CD4-positive, alpha-beta T cell treated with Interleukin-1 beta for 1 hour (primary cell): ENCODE measurements at places on chromosomes 6 and 20.

GRCh38 chr20:61387204-61387953 is 135.3 kb downstream of the CDH4 start:
- no peak for DNase-seq

GRCh38 chr20:2606507-2607006 is 45.9 kb upstream of the NOP56 start:
- DNase-seq = no peak

GRCh38 chr6:115783402-115784061 is 277.2 kb downstream of the FRK start:
- no peak for DNase-seq

- no peak for DNase-seq
Observed at GRCh38 chr6:33571637-33572316, 8.3 kb downstream of the BAK1 start.

DNA sequence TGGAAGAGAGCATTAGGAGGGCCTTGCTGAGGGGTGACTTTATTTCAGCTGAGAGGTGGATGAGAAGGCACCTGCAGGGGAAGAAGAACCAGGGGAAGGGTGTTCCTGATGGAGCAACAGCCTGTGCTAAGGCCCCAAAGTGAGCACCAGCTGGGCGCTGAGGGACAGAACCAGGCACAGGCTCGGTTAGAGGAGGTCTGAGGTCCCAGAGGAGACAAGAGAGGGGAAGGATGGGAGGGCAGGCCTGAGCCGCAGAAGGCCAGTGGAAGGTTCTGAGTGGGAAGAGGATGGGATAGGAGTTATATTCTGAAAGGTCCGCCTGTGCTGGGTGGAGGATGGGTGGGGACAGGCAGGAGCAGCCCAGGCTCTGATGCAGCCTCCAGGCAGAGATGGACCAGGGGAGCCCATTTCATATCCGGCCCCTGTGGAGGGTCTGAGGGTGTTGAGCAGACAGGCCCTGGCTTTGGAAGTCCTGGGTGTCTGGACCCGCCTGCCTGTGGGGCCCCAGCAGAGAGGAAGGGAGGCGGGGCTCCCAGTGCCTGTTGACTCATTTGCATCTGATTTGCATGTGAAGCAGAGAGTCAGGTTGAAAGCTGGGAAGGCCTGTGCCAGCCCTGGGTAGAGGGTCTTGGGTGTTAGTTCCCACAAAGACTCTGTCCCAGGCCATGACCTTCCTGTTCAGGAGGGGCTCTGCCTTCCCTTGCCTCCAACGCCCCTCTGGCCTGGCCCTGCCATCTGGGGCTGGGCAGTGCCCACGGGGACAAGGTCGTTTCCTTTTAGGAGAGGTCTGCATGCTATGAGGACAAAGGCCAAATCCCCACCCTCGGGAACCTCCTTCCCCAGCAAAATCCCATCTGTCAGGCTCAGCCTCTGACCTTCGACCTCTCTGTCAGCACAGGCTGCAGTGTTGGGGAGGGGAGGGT is 10.6 kb upstream of the FAM110A start:
- no peak for DNase-seq

DNA sequence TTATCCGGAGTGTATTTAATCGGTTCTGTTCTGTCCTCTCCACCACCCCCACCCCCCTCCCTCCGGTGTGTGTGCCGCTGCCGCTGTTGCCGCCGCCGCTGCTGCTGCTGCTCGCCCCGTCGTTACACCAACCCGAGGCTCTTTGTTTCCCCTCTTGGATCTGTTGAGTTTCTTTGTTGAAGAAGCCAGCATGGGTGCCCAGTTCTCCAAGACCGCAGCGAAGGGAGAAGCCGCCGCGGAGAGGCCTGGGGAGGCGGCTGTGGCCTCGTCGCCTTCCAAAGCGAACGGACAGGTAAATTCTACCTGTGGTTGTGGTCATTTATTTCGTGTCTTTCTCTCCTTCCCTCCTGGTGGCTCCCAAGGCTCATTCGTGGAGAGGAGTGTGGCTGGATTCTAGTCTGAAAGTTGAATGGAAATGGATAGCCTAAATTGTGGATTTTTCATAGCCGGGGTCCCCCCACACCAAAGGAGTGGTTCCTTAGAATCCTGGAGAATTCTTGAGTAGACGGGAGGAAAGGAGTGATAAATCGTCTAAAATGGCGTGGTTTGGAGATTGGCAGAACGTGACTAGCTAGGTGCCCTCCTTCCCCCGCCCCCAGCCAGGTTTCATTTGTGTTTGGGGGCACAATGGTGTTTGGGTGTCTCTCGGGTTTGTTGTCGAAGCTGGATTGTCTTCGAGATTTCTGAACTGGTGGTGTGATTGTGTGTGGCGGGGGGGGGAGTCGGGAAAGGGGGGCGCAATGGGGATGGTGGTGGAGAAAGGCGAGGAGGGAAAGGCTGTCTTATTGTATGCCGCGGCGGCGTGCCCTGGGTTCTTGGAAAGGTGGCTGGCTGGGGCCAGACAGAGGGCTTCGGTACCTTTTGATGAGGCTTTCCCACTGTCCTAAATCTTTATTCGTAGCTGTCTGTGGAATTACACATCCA is 673 bp downstream of the MARCKS start:
- DNase-seq = no peak

DNA sequence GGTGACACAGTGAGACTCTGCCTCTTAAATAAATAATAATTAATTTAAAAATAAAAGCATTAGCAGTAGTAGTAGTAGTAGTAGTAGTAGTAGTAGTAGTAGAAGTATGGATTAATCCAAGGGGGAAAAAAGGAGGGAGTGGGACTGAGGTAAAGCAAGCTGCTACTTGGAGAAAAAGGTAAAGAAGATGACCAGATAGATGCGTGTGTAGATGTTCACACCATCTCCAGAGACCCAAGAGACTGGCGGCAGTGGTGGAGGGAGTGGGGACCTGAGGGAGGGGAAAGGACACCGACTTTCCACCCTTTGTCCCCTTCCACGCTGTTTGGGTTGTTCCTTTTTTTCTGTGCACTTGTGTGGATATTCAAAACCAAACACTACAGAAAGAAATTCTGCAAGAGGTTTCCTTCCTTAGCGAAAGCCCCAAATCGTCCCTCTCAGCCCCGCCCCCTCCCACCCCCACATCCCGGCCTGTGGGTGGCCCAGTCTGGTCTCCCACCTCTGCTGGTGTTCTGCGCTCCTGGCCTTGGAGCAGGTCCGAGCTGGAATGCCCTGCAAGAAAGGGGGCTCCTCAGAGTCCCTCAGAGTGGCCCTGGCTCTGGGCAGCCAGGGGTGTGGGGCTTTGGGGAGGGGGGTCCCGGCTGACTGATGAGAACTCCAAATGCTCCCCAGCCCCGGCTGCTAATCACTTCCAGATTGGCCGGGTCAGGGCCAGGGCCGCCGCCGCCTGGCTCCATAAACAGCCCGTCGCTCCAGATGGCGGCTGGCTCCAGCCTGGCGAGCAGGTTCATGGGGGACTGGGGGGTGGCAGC is 60.2 kb downstream of the UBE2V1 start:
- DNase-seq = no peak

DNA sequence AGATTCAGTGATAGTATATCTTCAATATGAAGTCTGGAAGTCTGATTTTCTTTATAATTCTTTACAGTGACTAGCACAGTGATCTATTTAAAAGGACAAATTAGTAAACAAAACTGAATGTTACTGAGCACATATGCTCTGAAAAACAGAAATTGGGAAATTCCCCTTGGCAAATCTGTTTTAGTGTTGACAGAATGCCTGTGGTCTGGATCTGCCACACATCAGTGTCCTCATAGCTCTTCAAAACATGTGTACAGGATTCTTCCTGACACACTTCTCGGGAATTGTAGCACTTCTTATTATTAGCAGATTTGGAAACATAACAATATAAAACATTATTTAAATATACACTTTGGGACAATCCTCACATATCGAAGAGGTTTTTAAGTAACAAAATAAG is 354.3 kb downstream of the COL12A1 start:
- no peak for DNase-seq

DNA sequence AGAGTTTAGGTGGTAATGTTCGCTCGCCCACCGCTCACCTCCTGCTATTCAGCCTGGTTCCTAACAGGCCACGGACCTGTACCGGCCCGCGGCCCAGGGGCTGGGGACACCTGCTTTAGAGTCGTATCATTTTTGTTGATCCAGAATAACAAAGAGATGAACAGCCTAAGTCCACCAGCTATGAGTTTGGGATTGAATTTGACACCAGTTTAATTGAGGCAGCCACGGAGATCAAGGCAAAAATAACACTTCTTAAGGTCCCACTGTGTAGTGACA is 108.5 kb downstream of the TSHZ2 start:
- DNase-seq = no peak
